Body of pancreas (tissue), 4 donors: ENCODE measurements at places on chromosomes 16 and 17.

GRCh38 chr17:77427391-77427991 is 286.7 kb downstream of the SEC14L1 start:
- peak; percentile 42 for DNase-seq

DNA sequence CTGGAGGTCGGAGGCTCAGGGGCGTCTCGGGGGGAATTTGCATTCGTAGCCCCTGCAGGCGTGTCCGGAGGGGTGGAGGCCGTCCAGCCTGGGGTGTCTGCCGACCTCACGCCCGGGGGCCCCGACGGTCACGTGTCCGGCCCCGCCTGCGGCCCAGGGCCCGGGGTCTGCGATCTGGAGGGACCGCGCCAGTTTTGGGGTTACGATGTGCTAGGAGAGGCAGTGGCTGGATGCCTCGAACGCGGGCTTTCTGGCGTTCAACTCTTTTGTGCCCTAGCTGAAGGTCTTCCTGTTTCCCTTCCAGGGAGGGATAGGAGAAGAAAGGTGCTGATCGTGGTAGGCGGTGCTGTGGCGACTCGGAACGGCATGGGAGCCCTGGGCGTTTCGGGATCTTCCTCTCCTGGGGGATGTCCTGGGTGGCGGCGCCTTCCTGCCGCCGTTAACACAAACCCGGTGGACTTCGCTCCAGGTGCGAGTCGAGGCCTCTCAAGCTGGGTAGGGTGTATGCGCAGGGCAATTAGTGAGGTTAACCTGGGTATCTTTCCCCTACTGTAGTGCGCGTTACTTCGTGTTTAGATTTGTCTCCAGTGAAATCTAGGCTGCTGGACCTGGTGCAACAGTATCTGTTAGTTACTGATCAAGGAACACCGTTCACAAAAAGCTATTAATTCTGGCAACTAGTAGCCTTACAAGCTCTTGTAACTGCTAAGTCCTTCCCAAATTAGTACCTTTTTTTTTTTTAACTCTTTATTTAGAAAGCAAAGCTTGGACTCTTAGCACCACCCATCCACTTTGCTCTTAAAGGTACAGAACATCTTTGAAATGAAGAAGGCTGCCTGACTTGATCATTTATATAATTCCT is 1.3 kb downstream of the AKAP1 start:
- peak; percentile 37 for DNase-seq

DNA sequence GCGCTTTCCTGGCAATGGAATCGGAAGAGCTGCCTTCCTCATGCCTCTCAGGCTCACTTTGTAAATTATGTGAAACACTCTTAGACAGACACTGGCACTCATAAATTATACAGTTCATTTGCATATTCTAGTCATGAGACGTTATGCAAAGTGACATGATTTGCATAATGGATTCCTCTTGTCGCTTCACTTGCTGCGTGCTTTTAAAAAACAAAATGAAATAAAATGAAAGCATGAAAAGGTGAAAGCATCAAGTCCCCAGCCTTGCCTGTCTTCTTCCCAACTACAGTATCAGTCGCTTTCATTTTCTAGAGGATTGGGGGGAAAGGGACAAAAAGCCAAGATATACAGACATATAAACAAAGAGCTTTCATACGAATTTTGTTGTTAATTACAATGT is 252.8 kb upstream of the PMFBP1 start:
- no peak for DNase-seq

GRCh38 chr17:78818932-78819331 is 21.7 kb downstream of the USP36 start:
- no peak for DNase-seq

GRCh38 chr17:55299890-55300289 is 35.1 kb downstream of the HLF start:
- no peak for DNase-seq
